ENCODE measurements at places on chromosomes 11 and 22.
A peak's percentile ranks its signal among the peaks of the same experiment; 100 is the strongest.

DNA sequence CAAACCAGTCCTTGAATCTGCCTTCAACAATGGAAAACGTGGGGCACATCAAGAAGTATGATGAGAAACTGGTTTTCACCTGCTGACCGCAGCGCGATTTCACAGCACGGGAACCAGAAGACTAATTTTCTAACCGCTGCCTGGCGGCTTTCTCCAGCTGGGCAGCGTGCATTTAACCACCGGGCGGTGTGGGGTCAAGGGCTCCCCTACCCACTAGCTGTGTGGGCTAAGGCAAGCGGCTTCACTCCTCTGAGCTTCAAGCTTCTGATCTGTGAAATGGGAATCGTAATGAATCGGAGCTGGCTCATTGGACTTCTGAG is 4.2 kb downstream of the SHANK2 start:
- DNase-seq: no peak

- DNase-seq: no peak
Observed at GRCh38 chr11:76443268-76443980, 1.4 kb upstream of the EMSY start.

- no peak for DNase-seq
Observed at GRCh38 chr11:93028960-93029522, 59.6 kb downstream of the MTNR1B start.

- DNase-seq: peak; percentile 69
Observed at GRCh38 chr11:92332986-92333385, 108.4 kb downstream of the FAT3 start.

DNA sequence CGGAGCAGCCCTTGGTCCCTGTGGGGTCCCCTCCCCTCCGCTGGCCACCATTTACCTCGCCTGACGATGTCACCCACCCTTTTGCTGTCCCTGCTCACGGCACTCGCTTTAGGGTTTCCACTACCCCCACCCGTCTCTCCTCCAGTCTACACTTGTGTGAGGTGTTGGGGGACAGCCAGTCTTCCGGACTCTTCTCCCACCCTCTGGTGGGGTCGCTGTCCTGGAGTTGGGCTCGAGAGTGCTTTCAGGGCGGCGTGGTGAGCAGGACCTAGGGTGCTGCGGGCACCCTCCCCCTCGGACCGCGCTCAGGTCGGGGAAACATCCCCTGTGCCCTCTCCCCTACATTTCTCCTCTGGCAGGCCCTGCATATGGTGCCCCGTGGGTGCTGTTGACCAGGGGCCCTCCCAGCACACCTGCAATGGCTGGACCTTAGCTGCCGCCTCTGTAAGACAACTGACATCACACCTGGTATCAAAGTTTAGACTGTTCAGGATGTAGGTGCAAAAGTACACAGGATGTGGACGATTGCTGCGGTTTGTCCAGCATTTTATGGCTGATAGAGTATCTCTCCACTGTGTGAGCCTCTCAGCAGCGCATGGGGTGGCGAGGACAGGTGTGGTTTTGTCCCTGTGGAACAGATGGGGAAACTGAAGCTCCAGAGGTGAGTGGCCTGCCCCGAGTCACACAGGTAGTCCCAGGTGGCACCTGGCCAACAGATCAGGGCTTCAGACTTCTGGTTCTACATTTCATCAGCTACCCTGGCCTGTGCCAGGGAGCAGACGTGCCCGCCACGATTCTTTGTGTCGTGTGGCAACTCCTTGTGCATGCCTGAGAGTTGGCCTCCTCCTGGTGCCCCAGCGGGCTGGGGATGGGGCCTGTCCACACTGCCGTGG is 1.2 kb downstream of the GRK2 start:
- no peak for DNase-seq

GRCh38 chr11:17525570-17525969 is 18.6 kb downstream of the USH1C start:
- no peak for DNase-seq

GRCh38 chr11:33128739-33129138 is 32.5 kb downstream of the CSTF3 start:
- DNase-seq: no peak

DNA sequence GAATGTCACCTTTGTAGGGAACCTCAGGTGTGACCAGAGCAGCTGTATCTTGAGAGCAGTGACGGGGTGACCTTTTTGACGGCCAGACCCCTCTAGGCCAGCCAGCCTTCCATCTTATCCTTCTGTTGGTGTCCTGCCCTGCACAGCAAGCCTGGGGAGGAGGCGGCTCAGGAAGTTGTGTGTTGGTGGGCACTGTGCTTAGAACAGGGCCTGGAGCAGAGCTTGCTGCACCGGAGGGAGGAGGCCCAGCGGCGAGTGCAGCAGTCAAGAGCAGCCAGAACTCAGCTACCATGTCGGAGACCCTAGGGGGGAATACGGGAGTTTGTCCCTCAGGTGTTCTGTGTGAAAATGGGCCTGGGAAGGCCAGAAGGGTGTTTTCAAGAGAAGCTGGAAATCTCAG is 129.4 kb downstream of the OSBP2 start:
- DNase-seq: no peak

- DNase-seq: no peak
Observed at GRCh38 chr22:36355894-36356293, 31.9 kb downstream of the MYH9 start.

DNA sequence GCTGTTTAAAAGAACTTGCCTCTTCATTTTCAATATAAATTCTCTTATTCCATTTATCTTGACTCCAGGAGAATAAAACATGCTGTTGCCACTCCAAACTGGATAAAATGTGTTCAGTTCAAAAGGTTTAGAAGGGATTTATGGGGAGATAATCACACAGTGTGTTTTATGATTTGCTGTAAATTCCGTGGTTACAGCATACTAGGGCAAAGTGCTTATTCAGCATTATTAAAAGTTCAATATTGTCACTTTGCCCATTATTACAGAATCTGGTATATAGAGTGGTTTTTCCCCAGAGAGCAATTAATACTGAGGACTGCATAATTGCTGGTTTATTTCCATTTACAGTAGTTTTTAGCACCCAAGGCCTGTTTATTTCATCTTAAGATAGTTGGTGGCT is 780.9 kb upstream of the RAG2 start:
- no peak for DNase-seq

DNA sequence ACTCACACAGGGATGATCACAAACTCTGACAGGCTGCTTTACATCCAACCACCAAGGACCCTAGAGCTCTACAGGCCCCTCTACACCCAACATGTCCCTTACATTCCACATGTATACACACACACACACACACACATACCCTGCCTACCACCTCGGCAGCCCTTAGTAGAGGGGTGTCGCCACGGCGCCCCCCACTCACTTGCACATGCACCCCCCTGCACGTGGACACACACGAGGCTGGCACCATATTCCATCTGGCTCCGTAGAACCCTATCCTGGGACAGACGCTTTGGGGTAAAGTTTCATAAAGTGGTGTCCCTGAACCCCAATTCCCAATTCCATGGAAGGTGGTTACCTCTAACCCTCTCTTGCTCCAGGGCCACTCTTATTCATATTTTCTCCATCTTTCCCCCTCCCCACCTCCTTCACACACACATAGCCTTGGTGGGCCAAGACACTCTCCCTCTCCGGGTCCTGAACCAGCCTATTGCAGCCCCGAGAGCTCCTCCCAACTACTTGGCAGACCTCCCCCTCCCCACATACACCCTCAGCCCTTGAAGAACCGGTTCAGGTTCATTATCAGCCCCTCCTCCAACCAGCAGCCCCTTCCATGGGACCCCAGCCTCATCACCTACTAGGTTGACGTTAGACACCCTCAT is 809 bp downstream of the PDE2A start:
- DNase-seq: no peak

GRCh38 chr11:64409278-64409677 is 50.3 kb downstream of the RPS6KA4 start:
- DNase-seq: no peak

- no peak for DNase-seq
Observed at GRCh38 chr22:46465793-46466192, 71.6 kb downstream of the CELSR1 start.

- DNase-seq: no peak
Observed at GRCh38 chr22:47808236-47808635, 1045.8 kb downstream of the TBC1D22A start.

DNA sequence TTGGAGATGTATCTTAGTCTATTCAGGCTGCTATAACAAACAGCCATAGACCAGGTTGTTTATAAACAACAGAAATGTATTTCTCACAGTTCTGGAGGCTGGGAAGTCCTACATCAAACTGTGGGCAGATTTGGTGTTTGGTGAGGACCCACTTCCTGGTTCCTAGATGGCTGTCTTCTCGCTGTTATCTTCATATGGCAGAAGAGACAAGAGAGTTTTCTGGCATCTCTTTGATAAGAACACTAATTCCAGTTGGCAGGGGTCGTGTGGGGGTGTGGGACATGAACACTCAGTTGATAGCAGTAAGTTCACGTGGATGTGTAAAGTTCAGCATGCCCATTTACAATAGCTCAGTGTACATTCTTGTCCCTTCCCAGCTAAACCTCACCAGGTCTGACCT is 41.3 kb upstream of the HMGXB4 start:
- DNase-seq: no peak

DNA sequence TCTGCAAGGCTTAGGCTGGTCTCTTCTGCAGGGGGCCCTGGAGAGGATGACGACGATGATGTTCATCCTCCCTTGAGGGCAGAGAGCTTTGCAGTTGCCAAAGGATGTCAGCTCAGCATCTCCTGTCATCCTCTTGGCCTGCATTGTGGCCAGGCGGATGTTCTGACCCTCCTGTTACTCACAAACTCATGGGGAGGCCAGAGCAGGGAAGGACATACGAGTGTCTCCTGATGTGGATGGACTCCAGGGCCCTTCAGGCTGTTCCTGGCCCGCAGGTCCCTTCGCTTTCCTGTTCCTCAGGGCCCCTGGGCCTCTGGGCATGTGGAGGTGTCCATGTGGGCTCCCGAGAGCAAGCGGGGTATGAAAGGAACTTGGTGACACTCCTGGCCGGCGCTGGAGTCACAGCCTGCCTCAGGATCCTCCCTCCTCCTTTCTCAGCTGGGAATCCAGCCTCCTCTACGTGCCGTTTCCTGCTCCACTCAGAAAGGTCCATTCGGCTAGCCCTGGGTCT is 8.5 kb downstream of the ADORA2A start:
- no peak for DNase-seq

DNA sequence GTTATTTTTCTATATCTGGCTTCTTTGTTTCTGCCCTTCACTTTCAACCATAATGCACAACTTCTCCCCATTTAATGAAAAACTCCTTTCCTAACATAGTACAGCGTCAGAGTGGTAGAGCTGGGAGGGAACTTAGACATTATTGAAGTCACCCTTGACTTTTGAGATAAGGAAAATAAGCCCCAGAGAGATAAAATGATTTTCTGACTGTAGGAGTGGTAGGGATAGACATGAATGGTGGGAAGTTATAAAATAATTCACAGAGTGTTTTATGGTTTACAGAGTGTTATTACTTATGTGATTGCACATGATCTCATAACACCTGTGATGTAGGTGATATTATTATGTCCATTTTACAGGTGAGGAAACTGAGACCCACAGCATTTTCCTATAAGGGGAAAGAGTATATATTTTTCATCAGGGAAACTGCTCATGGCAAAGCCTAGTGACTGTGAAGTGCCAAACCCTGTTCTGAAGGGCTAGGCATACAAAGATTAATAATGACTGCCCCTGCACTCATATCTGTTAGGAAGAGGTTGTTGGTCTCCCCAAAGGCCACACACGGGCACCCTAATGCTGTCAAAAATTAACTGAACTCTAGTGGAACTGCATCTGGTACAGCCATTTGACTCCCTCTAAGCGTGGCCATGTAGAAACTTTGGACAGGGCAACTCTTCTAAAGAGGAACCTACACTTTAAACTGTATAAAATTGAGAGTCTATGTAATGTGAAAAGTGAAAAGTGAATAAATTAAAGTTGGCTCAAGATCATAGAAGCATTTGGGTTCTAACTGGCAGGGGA is 61.1 kb upstream of the PICALM start:
- no peak for DNase-seq

GRCh38 chr11:125952559-125952958 is 6.7 kb downstream of the VSIG10L2 start:
- DNase-seq: no peak

GRCh38 chr11:9849389-9849788 is 185.5 kb downstream of the SWAP70 start:
- DNase-seq: no peak

DNA sequence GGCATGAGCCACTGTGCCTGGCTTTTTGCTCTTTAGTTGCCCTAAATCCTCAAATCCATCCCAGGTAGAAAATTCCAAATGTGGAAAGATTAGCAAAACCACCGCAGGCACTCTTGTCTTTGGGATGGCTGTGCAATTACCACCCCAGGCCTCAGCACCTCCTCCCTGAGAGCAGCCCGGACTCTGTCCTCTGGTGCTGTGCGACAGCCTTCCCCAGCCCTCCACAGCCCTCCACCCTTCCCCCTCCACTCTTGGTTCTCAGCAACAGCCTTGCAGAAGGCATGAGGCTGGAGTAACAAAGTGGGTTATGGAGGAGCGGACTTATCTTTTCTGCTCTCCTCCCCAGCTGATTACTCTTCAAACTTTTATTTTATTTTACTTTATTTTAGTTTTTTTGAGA is 44.7 kb upstream of the YWHAH start:
- DNase-seq: no peak

DNA sequence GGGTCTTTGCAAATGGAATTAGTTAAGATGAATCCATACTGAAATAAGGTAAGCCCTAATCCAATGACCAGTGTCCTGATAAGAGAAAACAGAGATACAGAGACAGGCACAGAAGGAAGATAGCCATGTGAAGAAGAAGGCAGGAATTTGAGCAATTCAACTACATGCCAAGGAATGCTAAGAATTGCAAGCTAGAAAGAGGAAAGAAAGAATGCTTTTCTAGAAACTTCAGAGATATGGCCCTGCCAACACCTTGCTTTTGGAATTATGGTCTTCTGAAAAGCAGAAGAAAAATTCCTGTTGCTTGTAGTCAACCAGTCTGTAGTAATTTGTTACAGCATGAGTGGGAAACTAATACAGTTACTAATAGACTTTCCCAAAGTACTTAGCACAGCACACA is 111.3 kb downstream of the SLC17A6 start:
- no peak for DNase-seq

GRCh38 chr11:11230802-11231562 is 122.1 kb downstream of the CSNK2A3 start:
- no peak for DNase-seq

GRCh38 chr22:18057568-18058209 is 20.1 kb upstream of the PEX26 start:
- peak; percentile 84 for DNase-seq

DNA sequence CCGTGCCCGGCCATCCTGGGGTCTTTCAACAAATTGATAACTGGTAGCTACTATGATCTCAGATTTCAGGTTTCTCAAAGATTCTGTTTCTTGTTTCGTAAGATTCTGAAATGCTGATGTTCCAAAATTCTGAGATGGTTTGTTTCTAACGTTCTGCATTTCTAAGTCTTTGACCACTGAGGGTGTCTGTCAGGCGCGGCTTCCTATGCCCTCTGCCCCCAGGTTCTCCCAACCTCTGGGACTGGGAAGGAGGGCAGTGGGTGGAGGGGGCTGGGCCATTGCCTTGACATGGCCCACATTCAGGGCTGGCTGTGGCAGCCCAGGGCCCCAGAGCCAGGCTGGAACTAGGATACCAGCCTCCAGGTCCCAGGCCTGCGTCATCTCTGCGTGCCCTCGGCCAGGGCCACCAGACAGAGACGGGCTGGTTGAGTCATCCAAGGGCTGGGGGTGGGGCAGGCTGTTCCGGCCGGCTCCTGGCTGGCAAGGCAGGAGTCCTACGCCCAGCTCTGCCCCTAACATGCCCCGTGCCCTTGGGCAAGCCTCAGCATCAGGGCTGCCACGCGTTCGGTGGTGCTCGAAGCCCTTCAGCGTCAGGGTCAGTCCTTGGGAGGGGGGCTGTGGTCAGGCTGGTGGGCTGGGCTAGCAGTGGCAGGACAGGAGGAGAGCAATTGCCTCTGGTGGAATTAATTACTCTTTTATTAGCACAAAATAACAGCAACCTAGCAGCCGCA is 5.2 kb downstream of the TMEM134 start:
- DNase-seq: no peak

GRCh38 chr11:91308069-91308468 is 916.5 kb upstream of the FAT3 start:
- DNase-seq: no peak
